CD4-positive, alpha-beta memory T cell (primary cell): ENCODE measurements at places on chromosomes 16 and 17. TPM values are rescaled to one million over a fixed set of nuclear protein-coding genes. Genes with fewer than 3 reads are reported as not detected.

GRCh38 chr17:77491921-77492445 is 351.2 kb downstream of the SEC14L1 start:
- no peak for DNase-seq

DNA sequence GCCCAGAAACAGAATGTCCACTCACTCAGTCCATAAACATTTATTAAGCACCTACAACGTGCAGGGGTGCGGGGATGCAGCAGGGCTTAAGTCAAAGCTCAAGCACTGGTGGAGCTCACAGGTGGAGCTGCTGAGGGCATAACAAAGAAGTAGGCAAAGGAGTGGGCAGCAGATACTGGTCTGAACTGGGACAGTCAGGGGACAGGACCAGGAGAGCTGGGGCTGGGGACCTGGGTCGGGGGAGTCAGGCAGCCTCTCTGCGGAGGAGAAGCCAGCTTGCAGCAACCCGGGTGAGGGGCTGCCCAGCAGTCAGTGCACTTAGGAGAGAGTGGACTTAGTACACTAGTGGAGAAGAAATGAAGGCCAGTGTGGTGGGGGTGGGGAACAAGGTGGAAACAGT is 10.0 kb upstream of the TNFRSF13B start:
- no peak for DNase-seq

- DNase-seq = no peak
Measured at GRCh38 chr17:15119968-15120367, 145.2 kb downstream of the PMP22 start.

DNA sequence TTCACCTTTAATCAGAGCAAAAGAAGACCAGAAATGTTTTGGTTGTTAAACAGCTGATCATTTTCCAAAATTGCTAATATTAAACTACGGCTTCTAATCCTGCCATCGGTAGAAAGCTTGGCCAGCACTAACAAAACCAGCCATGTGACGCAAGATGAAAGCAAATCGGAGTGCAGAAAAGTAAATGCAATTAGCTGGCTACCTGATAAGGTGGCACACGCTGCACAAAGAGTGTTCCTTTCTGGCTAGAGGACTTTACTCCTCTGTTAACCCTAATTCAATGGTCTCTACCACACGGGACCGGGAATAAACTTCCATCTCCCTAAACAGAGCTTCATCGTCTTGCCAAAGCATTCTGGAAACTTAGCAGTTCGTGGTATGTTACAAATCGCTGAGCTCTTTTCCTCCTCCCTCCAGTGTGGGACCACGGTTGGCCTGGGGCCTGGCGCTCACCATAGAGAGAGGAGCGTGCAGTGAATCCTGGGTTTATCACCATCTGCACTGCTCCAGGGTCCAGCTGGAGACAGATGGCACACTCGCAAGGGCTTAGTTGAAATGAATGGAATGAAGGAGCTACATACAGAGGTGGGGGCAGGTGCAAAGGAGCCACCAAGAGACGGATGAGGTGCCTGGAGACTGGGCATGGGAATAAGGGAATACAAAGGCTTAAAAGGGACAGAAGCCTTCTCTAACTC is 10.1 kb upstream of the COG1 start:
- no peak for DNase-seq

DNA sequence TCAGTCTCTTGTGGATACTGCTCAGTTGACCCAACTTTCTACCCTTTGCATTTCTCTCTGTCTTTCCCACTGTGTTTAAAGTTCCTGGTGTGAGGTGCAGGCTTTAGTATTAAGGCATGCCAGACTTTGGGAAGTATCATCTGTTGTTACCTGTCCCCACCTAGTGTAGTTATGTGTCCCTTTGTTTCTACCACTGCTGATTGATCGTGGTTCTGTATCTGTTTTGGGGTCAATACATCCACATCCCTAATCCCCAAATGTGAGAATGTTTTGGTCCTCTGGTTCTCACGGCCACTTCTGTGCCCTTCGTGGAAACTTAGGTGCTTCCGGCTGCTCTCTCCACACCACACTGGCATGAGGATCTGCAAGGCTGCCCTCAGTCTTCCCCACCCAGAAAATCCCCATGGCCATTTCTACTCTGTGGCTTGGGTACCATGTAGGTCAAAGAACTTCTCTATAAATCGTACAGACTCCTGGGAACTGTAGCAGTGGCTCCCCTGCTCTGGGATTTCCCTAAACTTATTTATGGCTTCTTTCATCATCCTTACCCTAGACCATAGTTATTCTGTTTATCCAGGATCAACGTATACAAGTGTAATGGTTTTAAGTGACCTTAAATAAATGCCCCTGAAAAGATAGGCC is 443.2 kb downstream of the XYLT1 start:
- DNase-seq = no peak

DNA sequence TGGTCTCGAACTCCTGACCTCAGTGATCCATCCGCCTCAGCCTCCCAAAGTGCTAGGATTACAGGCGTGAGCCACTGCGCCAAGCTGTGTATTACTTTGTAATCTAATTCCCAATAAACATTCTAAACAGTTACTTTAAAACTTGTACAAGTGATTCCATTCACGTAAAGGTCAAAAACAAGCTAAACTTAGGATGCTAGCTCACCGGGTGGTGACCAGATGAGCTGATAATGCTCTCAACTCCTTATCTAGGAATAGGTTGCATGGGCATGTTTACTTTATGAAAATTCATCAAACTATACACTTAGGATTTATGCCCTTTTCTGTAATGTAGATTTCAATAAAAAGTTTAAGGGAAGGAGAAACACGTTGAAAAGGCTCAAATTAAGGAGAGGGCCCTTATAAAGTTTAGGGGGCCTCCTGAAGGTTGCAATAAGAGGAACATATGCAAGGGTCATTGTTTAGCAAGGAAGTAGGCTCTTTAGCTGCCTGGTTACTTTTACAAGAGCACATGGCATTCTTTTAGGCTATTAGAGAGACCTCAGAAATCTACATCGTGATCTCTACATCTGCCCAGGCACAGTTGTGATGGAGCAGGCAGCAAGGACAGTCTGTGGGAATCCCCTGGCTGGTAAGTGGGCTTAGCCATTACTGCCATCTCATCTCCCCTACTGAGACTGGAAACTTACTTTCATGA is 13.3 kb downstream of the CDR2 start:
- no peak for DNase-seq

DNA sequence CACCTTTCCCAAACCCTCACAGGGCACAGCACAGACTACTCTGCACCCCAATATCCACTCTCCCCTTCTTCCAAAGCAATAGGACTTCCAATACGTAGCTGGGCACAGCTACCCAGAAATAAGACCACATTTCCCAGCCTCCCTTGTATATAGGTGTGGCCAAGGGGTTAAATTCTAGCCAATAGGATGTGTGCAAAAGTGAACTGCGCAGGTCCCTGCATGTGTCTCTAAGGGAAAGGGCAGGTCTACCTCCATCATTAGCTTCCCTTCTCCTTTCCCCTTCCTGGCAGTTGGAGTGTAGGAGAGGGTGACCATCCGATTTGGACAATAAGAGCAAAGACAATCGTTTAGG is 25.5 kb upstream of the SNN start:
- DNase-seq = no peak

GRCh38 chr17:48625495-48626244 is 488 bp downstream of the HOXB9 start:
- no peak for DNase-seq

DNA sequence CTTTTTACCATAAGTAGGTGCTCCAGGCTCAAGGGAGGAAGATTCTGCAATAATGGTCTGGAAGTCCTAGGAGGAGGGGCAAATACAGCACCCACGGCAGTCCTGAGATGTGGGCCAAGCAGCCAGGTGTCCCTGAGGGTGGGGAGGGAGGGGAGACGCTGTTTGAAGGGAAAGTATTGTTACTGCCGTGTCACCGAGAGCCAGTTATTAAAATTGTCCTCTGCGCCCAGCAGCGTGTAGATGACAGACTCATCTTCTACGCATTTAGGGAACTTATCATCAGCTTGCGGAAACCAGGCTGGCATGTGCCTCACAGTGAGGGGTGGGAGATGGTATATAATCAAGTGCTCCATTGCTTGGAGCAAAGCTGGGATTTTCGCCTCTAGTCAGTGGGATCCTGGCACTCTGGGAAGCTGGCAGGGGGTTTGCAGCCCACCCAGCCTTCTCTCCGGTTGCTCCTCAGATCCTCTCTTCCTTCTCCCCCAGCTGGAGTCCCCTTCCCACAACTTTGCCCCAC is 104.6 kb downstream of the OR1D5 start:
- no peak for DNase-seq

The NT5M gene
- 2.7 TPM for total RNA-seq

GRCh38 chr17:72118335-72119076 is 2.3 kb upstream of the SOX9 start:
- DNase-seq = no peak
